ENCODE measurements at places on chromosomes 7 and 10.

DNA sequence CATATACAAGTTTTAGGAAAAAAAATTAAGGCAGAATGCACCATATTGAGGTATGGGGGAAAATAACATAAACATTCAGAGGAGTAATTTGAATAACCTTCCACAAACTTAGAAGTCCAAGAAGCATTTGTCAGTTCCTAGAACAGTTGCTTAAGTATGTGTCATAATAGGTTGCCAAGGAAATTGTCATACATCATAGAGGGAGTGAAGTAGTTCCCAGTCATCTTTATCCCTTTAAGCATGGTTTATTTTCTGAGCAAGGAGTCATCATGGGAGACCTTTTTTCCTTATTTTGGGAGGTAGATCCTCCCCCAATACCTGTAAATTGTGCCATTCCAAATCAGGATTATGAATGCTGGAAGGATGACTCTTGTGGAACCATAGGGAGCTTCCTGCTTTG, at the start of gene SSMEM1:
TSS of gene SSMEM1 (plus strand) at position 219 of the 400 bp plus-strand sequence. CDS start at position 270, 51 bp downstream.
- no peak for DNase-seq

DNA sequence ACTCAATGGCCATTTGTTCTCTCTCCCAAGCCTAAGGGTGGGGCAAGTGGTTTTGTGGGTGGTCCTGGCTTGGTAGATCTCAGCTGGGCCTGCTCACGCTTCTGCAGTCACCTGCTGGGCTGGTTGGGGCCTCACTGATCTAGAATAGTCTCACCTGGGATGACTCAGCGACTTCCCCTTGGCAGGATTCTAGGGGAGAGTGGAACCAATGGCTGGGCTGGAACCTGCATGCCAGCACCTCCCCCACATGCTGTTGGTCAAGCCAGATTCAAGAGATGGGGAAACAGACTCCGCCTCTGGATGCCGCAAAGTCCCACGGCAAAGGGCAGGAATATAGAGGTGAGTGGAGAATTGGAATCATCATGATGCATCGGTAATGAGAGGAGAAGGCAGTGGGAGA, 292.9 kb upstream of the NPVF start:
- DNase-seq = no peak

DNA sequence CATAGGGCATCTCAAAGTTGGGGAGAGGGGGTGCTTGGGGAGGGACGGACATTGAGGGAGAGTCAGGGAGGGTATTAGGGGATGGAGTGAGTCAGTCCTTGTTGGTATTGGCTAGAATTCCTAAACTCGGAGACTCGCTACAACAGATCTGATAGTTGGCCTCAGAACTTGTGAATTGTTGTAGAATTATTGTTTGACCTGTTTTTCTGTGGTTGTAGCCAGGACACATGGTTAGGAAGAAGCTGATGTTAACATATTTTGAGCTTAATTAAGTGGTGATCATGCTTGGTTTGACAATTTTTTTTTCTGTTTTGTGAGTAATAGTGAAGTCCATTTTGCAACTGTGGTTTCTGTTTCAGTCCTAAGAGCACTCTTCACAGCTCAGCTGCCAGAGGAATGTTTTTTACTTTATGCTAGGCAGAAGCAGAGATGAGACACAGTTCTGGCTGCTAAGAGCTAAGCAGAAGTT, 1190.3 kb upstream of the C7orf33 start:
- DNase-seq = no peak

DNA sequence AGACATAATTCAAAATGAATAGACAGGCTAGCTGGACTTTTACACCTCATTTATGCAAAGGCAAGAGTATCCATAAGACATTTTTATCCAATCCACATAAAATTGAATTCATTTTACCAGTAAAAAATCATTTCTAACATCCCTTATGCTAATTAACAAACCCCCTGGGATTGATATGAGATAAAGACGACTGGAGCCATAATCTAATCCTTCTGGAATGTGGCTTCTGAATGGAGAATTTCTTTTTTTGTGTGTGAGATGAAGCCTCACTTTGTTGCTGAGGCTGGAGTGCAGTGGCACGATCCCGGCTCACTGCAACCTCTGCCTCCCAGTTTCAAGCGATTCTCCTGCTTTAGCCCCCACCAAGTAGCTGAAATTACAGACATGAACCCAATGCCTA, 90.4 kb downstream of the AKR1D1 start:
- DNase-seq = no peak

- no peak for DNase-seq
These were observed 291.1 kb upstream of the PRKCQ start for GRCh38 chr10:6871128-6871527.

DNA sequence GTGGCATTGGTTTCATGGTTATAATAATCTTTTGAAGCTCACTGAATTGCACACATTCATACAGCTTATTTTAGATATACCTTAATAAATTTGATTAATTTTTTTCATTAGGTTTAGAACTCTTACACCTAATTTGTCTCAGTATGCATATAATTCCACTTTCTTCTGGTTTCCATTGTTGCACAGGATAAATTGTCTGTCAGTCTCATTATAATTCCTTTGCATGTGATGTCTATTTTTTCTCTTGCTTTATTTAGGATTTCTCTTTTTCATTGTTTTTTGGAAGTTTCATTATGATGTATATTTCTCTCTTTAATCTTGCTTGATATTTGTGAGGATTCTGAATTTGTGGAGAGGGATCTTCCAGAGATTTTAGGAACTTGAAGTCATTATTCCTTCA, 84.7 kb downstream of the ARL5B start:
- DNase-seq = no peak
